Nephron progenitor cell (in vitro differentiated cells): ENCODE measurements at places on chromosomes 2 and 18.

DNA sequence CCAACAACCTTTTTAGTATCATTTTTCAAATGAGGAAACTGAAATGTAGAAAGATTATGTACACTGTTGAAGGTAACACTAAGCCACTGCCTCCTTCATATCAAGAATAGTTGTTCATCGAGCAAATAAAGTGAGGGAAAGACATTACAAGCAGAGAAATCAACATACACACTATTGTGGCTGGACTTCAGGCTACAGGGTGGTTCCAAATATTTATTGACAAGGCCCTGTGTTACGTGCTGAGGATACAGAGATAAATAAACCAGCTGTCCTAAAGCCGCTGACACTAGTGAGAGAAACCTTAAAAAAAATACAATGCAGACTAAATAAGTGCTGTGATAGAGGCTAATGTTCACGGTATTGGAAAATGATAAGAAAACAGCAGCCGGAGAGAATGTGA is 1.9 kb upstream of the LNPK start:
- DNase-seq, result no peak

- peak; percentile 10 for DNase-seq
Measured at GRCh38 chr2:222859786-222860612, 837 bp upstream of the ACSL3 start.

- DNase-seq, result no peak
Measured at GRCh38 chr2:239864247-239865058, 160.7 kb downstream of the NDUFA10 start.

DNA sequence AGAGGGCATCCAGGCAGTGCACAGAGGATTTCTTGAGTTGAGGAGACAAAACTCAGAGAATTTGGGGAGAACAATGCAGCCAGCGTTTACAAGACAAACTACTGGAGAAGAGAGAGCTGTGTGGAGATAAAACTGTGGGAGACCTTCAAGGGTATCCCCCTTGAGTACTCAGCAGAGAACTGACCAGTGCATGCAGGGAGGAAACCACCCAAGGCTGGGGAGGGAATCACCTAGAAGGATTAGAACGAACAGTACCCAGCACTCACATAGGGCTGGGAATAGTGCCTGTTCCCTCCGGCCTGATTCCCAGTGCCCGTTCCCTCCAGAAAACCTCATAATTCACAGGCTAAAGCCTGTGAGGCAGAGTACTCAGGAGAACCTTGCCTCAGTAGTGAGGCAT is 61.9 kb upstream of the YPEL5 start:
- DNase-seq, result no peak

GRCh38 chr18:11850821-11851145 is 430 bp upstream of the CHMP1B start:
- no peak for DNase-seq

DNA sequence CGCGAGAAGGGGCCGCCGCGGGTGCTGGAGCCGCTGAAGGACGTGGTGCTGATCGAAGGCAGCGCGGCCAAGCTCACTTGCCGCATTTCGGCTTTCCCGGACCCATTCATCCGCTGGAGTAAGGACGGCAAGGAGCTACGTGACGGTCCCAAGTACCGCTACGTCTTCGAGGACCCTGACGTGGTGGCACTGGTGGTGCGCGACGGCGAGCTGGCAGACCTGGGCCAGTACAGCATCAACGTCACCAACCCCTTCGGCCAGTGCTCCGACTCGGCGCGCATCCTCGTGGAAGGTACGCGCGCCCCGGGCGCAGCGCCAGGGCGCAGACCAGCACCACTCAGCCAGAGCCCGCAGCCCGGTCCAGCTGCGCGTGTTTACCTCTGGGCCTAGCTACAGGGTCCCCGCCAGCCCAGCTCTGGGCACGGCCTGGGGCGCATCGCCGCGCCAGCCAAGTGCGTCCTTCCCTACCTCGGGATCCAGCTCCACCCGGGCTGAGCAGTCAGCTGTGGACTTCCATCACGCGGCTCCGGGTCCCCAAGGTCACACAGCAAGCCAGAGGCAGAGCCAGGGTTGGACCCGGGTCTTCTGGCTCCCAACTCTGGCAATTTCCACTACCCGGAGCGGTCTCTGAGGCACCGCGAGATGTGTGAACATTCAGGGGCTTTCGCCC is 1.7 kb upstream of the GMPPA start:
- no peak for DNase-seq

GRCh38 chr2:60468382-60469085 is 84.9 kb downstream of the BCL11A start:
- no peak for DNase-seq

GRCh38 chr2:15251753-15252152 is 309.4 kb downstream of the NBAS start:
- DNase-seq, result no peak

DNA sequence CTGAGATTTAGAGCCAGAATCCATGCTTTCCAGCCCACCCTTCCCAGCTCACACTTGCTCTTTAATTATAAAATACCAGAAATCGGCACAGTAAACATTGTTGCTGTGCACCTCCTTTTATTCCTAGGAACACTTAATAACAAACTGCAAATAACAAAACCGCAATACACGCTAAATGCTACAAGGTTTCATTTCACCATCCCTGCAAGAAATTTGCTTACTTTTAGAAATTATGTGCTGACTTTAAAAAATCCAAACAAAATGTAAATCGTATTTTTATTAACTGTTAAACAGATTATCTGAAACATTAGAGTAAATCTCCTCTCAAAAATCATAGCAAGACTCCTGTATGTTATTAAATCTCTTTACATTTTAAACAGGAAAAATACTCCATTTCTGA is 79.3 kb downstream of the TCF4 start:
- no peak for DNase-seq

DNA sequence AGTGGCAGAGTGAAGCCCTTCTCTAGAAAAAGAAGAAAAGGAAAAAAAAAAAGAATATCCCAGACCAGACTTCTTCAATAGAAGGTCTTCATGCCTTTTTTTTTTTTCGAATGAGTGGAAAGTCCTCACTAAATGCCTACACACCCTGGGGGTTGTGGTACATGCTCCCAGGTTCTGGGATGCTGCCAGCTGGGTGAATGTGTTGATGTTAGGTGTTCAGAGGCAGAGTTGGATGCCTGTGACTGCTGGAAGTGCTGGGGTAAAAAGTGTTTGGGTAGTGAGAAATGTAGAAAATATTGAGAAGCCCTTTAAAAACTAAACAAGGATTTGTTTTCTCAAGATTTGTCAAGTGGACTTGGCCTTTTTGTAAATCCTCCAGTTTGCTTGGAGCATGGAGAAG is 318.6 kb downstream of the SLC4A3 start:
- DNase-seq, result no peak

- DNase-seq, result no peak
Measured at GRCh38 chr2:37198681-37199065, 2.4 kb downstream of the CEBPZOS start.

- no peak for DNase-seq
Measured at GRCh38 chr2:40957508-40957907, 505.6 kb upstream of the SLC8A1 start.

- DNase-seq, result no peak
Measured at GRCh38 chr2:8239531-8240088, 442.2 kb upstream of the ID2 start.

GRCh38 chr2:23323198-23323916 is 61.6 kb upstream of the KLHL29 start:
- no peak for DNase-seq

DNA sequence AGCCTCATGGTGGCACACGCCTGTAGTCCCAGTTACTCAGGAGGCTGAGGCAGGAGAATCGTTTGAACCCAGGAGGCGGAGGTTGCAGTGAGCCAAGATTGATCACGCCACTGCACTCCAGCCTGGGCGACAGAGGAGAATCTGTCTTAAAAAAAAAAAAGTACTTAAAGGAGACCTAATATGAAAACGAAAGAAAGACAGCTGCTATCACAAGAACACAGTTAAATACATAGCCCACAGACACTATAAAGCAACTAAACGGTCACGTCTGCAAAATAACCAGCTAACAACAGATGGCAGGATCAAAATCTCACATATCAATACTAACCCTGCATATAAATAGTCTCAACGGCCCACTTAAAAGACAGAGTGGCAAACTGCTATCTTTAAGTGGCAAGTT is 43.9 kb upstream of the TACR1 start:
- no peak for DNase-seq

DNA sequence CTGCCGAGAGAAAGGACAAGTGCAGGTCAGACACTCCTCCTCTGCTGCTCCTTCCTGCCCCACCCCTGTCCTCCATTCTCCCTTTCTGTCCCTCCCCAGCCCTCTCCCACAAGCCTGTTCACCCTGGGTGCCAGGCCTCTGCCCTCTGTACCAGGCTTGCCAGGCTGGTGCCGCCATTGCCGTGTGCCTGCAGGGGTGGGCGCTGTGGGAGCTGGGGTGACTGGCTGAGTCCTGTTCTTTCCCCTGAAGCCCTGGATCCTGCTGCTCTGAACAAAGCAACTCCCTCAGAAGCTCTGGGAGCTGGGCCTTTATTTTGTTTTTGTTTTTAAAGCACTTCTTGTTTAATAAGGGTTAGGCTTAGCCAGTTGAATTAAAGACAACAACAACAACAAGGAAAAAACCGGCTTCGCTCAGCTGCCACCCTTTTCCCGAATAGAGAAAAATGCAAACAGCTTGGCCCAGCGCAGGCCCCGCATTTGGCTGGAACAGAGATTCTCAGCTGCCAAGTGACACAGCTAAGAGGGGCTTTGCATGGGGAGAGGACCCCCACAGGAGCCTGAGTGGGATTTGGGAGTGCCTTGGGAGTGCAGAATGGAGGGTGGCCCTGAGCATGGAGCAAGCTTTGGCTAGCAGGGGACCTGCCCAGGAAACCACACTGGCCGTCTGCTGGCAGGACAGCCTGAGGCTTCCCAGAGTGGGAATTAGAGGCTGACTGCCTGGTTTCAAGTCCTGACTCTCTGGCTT is 9.1 kb downstream of the PCARE start:
- DNase-seq, result no peak

GRCh38 chr18:34909637-34910364 is 131.4 kb upstream of the MAPRE2 start:
- no peak for DNase-seq

- no peak for DNase-seq
Measured at GRCh38 chr18:54958704-54959625, at the start of gene CCDC68. Gene CCDC68 (minus strand): TSS chr18:54959461. CDS start chr18:54942791, 16,670 bp downstream.

- no peak for DNase-seq
Measured at GRCh38 chr2:215441560-215442400, 5.9 kb upstream of the FN1 start.

DNA sequence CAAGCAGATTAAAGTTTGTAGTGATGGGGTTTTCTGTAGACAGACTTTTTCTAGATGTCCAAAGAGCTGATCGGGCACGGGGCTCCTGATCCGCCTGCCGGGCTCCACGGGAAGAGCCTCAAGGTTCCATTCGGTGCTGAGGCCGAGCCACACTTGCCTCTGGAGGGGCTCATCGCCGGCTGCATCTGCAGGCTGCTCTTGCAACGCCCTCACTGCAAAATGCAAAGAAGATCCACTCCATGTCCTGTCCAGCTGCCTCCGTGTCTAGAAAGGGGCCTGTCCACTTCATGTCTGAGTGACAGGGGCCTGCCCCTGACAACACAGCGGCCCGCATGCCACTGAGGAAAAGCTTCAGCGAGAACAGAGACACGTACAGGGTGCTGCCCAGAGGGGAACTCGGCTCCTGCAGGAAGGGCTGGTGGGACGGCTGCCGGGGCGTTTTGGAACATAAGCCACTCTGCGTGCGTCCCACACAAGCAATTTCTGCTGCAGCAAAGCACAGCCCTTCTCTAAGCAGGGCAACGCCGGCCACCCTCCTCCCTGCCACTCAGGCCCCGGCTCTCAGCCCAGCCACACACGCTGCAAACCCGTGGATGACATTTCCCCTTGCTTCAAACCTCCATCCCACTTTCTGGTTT is 53.6 kb upstream of the CTDP1 start:
- DNase-seq, result no peak

GRCh38 chr18:34592961-34593382 is 117.1 kb upstream of the DTNA start:
- DNase-seq, result peak; percentile 47

GRCh38 chr2:128746356-128746755 is 427.7 kb upstream of the HS6ST1 start:
- DNase-seq, result no peak

DNA sequence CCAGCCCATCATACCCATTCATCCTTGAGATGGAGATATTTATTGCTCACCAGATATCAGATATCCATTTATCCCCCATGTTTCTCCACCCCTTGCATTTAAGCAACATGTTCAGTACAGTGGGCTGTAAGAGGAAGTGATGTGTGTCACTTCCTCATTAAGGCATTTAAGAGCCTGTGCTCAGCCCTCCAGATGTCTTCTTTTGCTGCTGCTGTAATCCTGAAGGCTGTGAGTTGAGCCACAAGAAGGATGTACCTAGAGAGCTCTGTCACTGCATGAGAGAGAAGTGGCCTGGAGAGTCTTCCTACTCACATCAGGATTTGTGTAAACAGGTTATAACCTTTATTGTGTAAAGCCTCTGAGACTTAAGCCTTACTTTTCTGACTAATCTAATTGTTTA is 151.8 kb upstream of the UNC80 start:
- DNase-seq, result no peak

- DNase-seq, result no peak
Measured at GRCh38 chr18:48385596-48385995, 23.6 kb downstream of the ZBTB7C start.

GRCh38 chr18:8659609-8660242 is 45.6 kb upstream of the MTCL1 start:
- no peak for DNase-seq

- DNase-seq, result no peak
Measured at GRCh38 chr2:120109186-120110061, 96.5 kb downstream of the EPB41L5 start.

- DNase-seq, result no peak
Measured at GRCh38 chr18:3604498-3605408, 154.8 kb downstream of the TGIF1 start.

DNA sequence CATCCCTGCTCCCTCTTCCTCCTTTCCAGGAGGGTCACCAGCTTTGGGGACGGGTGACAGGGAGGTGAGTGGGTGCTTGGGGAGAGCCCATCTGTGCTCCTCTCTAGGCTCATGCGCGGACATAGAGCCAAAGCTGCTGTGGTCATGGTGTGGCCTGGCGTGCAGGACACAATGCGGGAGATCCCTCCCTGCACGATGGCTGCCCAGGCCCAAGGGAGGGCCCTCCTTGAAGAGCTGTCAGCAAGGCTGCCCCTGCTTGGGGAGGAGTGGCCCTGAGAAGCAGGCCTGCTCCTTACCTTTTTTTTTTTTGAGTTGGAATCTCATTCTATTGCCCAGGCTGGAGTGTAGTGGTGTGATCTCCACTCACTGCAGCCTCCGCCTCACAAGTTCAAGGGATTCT is 111.4 kb downstream of the DYSF start:
- DNase-seq, result no peak

- no peak for DNase-seq
Measured at GRCh38 chr2:106119074-106119473, 75.0 kb downstream of the UXS1 start.

DNA sequence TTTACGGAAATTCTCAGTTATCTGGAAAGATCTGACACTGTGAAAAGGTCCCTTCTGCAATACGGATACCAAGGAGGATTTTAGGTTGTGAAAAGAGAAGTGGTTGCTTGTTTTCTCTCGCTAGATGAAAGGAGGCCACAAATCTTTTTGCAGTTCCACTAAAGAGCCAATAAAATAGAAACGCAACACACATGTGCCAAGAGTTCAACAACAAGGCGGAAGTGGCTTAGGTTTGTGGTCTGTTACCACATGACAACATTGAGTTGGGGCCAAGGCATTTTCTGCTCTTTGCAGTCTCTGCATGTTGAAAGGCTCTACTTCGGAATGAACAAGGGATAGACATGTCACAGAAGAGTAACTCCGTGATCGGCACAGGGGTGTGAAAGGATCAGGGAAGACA is 115.7 kb upstream of the OSR1 start:
- DNase-seq, result no peak
